ENCODE measurements at places on chromosomes 6 and 20.

- no peak for DNase-seq
These were observed 2.8 kb downstream of the PREX1 start for GRCh38 chr20:48824830-48825565.

DNA sequence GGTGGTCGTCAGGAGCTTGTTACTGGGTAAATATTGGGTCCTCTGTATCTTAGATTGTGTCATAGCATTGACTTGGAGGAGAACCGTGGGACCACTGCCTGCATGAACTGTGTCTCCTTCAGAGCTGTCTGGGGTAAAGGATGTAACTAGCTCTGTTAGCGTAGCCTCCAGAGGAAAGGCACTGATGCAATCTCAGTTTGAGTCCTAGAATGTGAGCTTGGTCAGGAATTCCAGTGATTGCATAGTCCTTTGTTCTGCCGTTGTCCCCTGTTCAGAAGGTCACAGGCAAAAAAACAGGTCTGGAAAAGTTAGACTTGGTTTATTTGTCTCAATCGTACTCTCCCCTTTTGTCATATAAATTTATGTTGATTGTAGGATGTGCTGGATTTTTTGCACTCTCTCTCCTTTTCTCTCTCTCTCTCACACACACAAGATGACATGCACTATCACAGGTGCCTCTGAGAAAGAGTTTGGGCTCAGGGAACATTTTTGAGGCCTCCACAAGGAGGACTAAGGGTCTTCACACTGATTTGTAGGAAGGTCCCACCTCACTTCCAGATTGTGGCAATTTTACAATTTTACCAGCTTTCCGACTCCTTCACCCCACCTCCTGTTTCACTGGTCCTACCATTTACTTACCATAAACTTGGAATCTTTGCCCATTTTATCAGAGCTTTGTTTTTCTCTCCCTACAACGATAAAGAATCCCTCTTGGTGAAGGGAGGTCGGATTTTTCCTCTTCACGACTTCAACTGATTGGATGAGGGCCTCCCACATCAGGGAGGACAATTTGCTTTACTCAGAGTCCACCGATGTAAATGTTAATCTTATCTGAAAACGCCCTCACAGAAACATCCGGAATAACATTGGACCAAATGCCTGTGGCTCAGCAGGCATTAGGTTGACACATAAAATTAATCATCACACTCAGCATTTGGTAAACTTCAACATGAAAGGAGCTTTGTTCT is 7.0 kb upstream of the DACT2 start:
- DNase-seq, result no peak

GRCh38 chr6:166771701-166772100 is 144.7 kb upstream of the RPS6KA2 start:
- no peak for DNase-seq

DNA sequence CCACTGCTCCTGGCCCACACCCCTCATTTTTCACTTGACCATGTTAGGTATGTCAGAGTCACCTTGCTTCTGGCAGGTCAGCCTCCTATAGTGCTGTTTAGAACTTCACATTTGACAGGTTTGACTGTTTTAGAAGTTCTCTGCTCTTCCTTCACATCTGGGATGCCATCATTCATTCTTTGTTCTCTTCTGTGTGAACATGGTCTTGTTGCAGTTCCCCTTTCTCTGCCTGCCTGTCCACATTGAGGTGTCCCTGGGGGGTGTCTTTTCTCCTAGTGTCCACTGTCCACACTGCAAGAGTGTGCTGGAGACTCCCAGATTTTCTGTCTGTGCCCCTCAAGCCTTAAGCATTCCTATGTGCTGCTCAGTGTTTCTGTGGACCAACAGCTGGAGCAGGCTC is 89.5 kb downstream of the JARID2 start:
- DNase-seq, result no peak

DNA sequence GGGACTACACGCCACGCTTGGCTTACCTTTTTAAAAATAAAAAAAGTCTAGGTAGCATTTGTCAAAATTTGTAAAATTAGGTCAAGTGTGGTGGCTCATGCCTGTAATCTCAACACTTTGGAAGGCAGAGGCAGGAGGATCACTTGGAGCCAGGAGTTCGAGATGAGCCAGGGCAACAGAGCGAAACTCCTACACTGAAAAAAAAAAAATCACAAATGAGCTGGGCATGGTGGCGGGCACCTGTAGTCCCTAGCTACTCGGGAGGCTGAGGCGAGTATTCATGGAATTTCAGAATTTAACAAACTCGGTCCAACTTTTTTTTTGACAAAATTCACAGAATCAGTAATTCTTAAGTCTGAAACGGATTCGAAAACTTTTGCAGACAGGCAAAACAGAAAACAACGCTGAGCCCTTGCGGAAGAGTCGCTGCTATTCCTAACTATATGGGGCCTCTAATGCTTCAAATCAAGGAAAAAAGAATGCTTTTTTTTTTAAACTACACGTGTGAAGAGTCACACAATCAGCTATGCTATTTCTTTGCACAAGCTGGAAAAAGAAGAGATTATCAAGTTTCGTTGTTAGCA is 62.9 kb downstream of the GTF2H5 start:
- DNase-seq, result no peak

GRCh38 chr20:10557685-10558084 is 116.1 kb downstream of the JAG1 start:
- DNase-seq, result no peak

GRCh38 chr6:131575834-131576478 is 2.9 kb downstream of the ARG1 start:
- no peak for DNase-seq

- DNase-seq, result no peak
These were observed 22.6 kb downstream of the SLC2A12 start for GRCh38 chr6:134029495-134030455.

GRCh38 chr6:14066782-14067406 is 50.7 kb upstream of the CD83 start:
- DNase-seq, result no peak

All from spleen (tissue), 13 donors.